Stimulated activated CD4-positive, alpha-beta T cell treated with anti-CD3 and anti-CD28 coated beads, Interleukin-15, amount 100 ng/mL, for 24 hours (primary cell): ENCODE measurements at places on chromosomes 6 and 20.

GRCh38 chr6:45436544-45437438 is 59.1 kb upstream of the SUPT3H start:
- peak; percentile 53 for DNase-seq

DNA sequence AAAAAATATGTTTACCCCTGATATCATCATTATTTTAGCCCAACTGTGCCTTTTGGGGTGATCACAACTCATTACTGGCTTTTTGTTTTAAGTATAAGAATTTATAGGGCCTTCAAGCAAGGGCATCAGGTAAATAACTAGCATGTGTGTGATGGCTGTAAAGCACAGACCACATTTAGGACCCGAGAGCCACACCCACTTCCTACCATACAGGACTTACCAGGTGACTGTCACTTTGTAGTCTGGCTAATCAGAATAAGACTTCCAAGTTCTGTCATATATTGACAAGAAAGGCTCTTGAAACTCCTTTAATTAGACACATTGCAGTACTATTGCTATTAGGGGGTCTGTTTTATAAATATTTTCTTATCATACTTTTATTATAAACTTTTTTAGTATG is 31.1 kb downstream of the TMEM242 start:
- DNase-seq, result no peak

- DNase-seq, result peak; percentile 30
Observed at GRCh38 chr20:10217721-10218410, 764 bp upstream of the SNAP25 start.

DNA sequence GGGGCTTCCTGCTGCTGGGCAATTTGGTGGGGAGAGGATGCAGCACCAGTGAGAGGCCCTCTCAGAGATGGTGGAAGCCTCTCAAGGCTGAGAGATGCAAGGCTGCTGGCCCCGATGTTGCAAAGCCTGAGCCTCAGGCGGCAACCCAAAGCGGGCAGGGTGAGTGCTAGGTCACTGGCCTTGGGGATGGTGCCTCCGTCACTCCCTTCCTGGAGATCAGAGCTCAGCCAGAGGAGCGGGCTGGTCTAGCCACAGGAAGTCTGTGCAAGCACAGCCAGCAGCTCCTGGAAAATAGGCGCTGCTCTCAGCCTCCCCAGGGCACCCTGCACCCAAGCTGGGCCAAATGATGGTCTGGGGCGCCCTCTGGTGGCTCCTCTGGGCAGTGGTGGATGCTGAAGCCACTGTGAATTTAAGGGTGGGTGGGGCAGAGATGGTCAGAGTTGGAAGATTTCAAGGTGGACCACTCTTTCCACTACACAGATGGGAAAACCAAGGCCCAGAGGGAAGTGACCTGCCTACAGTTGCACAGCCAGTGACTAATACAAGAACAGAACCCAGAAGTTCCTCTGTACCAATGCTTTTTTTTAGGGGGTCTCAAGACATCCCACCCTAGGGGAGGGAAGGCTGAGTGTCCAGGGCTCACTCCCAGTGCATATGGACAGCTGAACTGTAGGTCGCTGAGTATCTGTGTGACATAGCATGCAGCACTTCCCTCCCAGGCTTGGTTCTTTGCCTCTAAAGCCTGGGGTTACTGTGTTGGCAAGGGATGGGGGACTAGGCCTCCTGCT is 20.8 kb downstream of the C20orf203 start:
- DNase-seq, result peak; percentile 90

DNA sequence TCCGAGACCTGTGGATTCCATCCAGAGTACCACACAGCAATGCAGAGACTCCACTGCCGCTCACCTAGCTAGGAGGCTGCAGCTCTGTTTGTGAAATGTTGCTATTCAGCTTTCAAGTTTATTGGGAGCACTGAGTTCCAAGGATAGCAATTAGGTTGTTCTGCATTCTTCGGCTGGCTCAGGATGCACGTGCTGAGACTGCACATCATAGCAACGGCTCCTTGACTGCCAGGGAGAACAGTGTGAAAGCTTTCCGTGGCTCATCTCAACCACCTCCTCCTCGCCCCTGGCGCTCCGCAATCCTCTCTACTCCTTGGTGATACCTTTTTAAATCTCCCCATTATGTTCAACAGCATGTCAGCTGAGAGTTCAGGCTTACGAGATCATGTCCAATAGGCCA is 116.6 kb downstream of the TSHZ2 start:
- DNase-seq, result no peak

GRCh38 chr6:6619021-6619794 is 30.7 kb downstream of the LY86 start:
- DNase-seq, result no peak

DNA sequence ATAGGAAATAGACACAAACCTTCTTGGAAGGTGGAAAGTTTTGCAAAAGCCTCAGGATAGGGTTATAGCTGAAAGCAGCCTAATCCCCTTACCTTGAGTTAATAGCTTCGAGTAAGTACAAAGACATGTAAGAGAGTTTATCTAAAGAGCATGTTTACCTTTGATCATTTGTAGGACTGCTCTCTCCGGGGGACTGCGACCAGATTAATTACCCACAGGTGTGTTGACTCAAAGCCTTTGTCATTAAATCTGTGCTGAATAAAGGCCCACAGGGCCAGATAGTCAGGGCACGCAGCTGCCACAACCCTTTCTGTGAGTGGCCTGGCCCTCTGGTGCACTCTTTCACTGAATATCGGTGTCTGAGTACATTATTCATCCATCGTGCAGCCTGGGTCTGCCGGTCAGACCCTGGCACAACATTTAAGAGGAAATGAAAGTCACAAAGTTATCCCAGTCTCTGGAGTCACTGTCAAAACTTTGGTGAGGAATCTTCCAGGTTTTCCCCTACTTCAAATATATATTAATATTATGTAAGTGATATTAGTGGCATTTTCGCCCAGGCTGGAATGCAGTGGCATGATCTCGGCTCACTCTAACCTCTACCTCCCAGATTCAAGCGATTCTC is 5.4 kb upstream of the MICA start:
- no peak for DNase-seq

GRCh38 chr6:118017301-118017848 is 110.3 kb downstream of the SLC35F1 start:
- no peak for DNase-seq
